ENCODE measurements at places on chromosomes 7 and 10.
A peak's percentile ranks its signal among the peaks of the same experiment; 100 is the strongest.

DNA sequence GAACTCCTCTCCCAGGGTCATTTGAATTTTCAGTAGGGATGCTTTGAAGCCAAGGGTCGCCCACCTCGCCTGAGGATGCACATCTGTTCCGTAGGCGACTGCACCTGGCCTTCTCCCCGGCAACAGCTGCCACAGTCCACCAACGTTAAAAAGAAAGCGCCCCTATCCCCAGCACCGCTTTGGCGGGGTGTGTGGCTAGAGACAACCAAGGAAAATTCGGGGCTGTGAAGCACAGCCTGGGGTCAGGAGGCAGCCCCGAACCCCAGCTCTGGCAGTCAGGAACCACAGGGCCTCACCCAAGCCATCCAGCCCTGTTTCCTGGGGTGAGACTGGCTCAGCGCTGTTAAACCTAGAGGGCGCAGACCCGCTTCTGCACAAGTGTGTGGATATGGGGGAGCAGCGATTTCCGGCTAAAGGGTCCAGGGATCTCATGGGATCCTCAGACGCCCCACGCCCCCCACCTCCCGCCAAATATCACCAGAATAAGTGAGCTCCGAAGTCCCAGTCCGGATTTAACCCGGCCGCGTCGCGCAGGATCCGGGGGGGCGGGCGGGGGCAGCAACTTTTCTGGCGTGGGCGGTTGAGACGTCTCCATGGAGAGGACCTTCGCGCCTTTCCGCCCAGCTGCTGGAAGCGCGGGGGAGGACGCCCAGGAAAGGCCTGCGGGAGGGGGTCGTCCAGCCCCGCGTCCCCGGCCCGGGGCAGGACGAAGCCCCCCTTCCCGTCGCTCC is 822 bp downstream of the ZC3HAV1L start:
- DNase-seq = peak; percentile 19

DNA sequence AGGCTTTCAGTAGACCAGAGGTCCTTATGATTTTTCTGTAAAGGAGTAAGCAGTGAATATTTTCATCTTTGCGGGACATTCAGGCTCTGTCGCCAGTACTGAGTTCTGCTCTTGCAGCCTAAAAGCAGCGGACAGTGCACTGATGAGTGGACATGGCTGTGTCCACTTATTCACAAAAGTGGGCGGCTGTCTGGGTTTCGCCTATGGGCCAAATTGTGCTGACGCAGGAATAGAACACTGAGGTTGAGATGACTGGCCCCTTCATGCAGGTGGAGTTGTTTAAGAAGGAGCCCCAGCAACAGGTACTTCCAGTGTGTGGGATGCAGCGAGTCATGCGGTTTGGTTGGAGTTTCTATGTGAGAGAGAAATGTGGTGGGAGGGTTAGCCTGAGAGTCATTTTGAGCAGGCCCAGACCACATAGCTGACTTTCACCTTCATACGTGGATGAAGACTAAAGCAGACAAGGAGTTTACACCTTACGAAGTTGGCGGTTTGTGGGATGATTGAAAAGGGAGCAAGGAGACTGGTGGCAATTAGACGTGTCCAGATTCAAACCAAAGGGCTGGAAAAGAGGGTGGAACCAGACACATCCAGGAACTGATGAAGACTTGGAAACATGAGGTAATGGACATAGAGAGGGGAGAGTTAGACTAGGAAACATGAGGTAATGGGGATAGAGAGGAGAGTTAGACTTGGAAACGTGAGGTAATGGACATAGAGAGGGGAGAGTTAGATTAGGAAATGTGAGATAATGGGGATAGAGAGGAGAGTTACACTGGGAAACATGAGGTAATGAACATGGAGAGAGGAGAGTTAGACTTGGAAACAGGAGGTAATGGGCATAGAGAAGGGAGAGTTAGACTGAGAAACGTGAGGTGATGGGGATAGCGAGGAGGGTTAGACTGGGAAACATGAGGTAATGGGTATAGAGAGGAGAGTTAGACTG is 38.2 kb downstream of the WDR37 start:
- peak; percentile 69 for DNase-seq

DNA sequence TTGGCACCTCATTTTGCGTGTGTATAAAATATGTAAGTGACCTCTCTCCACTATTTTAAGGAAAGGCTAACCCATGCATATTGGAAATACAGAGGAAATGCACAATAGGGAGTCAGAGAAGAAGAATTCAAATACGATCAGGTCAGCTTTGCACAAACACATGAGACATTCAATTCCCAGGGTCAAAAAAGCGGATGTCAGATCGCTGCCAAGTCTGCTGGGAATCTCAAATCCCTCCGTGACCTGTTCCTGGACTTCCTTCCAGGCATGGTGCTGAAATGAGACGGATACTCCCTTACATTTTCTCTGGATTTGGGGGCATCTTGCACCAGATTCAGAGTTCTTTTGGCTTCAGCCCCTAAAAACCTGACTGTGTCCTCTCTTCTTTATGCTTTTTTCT is 91.9 kb upstream of the PRKCQ start:
- no peak for DNase-seq

DNA sequence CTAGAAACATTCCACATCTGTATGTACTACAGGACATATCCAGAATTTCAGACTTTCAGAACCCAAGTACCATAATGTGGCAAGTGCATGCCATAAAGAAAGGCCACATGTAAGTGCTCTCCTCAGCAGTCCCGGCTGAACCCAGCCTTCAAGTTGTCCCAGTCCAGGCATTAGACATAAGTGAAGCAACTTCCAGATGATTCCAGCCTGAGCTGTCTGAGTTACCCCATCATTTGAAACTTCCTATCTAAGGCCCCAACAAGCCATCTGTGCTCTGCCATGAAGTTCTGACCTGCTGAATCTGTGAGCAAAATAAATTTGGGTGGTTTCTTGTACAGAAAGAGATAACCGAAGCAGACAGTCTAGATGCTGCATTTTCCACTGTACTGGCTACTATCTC is 218.8 kb downstream of the IPMK start:
- no peak for DNase-seq

- no peak for DNase-seq
Observed at GRCh38 chr7:22138106-22138505, 192.4 kb upstream of the CDCA7L start.

DNA sequence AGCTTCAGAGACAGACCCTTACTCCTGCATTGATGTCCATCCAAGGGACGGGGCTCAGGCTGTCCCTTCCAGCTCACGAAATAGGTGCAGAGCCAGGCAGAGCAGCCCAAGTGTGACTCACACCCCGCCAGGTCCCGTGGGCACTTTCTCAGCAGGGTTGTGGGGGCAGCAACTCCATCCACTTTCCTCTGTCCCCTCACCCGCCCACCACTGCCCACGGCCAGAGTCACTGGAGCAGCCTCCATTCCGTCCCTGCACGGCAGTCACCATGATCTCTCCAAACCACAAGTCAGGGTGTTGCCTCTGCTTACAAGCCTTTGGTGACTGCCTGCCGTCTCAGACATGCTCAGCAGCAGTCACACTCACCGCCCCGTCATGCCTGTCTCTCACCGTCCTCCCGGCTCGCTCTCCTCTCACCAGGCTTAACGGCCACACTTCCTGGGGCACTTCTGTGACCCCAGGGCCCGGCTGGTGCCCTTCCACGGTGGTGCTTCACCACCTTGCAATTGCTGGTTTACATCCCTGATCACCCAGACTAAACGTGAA is 39.3 kb downstream of the CALML3 start:
- peak; percentile 42 for DNase-seq

DNA sequence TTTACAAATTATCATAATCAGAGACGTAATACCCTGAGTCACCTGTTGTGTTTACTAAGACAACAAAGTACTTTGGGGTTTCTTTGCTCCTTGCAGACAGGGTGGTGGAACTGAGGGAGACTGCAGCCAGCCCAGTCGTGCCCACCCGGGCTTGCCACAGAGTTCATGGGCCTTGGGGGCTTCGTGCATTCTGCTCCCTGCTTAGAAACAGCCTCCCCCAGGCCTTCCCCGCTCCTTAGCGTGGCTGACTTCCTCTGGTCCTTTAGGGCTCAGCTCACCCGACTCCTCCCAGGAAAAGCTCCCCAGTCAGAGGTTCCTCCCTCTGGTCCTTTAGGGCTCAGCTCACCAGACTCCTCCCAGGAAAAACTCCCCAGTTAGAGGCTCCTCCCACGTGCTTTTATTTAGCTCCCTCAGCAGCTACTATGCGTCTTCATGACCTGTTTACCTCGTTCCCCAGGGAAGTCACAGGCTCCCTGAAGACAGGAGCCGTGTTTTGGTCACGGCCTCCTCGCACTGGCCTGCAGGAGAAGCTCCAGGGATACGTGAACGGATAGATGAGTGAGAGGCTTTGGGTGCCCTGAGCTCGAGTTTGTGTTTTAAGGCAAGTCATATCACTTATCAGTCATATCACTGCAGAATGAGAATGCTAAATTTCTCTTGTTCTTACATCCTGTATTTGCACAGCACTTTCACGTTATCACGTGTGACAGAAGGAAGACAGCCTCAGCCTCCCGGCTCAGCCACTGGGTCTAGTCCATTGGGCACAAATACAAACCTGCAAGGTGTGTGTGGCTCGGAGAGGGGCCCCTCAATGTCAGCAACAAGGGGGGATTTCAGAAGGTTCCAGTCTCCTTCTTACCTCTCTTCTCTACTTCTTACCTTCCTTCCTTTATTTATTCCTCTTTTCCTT is 52.7 kb upstream of the VIPR2 start:
- no peak for DNase-seq

DNA sequence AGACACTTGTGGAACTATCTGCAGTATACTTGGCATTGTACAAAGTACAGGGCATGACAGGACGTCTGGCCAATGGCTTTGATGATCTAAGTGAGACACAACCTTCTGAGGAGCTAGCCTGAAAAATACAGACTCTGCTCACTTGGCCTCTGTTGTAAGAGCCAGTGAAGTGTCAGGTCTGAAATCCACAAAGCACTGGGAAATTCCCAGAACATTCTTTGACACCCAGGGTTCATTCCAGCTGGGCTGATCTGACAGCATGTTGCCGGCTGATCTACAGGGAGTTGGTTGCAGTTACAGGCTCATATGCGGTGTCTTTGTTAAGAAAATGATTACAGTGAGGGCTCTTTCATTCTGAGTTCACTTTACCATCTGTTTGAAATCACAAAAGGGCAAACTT is 354.6 kb downstream of the PHF14 start:
- DNase-seq = no peak

- DNase-seq = no peak
Observed at GRCh38 chr10:1290071-1290471, 233.9 kb downstream of the WDR37 start.

GRCh38 chr7:149877890-149878522 is 4.2 kb downstream of the ATP6V0E2 start:
- no peak for DNase-seq

DNA sequence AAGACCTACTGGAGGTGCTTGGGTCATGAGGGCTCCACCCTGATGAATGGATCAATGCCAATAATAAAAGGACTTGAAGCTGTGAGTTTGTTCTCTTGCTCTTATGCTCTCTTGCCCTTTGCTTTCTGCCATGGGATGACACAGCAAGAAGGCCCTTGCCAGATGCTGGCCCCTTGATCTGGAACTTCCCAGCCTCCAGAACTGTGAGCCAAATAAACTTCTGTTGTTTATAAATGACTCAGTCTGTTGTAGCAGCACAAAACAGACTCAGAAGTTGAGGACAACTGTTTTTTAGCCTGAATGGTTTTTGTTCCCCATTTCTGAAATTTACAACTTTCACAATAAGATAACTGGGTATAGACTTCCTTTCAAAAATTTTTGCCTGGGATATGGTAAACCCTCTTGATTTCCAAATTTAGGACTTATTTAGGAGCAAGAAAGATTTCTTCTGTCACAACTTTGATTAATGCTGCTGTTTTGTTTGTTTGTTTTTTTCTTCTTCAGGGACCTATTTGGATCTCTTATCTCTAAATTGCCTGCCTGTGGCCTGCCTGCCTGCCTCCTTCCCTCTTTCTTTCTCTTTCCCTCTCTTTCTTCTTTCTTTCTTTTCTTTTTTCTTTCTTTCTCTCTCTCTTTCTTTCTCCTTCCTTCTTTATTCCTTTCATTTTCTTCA is 12.1 kb downstream of the ENTPD1 start:
- DNase-seq = no peak

- DNase-seq = no peak
Observed at GRCh38 chr10:89156161-89156835, 50.8 kb downstream of the CH25H start.

DNA sequence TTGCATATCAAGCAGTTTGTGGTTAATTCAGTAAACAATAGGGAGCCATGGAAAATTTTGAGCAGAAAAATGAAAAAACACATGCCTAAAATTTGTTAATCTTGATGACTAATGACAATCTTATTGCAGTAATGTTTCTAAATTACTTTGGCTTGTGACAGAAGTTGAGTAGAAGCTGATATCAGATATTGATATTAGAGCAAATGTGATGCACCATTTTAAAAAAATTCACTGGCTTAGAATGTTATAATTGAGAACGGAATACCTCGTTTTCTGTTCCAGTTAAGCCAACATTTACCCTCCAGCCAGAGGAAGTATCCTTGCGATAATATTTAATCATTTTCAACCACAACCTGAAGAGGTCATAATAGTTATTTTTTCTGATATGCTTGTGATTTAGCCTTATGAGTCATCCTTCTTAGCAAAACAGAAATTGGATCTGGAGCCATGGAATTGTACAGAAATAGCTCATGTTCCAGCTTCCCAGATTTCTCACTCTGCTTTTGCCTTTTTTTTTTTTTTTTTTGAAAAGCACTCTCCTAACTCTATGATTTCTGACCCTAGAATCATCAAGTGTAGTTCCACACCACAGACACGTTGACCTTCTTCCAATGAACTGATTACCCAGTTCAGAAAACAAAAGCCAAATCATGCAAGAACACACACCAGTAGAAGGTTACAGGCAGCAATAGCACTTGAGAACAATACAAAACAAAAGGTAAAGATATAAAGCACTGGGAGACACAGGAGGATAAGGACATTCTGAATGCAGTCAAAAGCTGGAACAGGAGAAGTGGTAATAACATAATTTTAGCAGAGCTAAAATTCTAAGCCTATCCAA is 96.8 kb upstream of the PHYHIPL start:
- DNase-seq = no peak

GRCh38 chr10:60009276-60009675 is 102.9 kb upstream of the CCDC6 start:
- no peak for DNase-seq

DNA sequence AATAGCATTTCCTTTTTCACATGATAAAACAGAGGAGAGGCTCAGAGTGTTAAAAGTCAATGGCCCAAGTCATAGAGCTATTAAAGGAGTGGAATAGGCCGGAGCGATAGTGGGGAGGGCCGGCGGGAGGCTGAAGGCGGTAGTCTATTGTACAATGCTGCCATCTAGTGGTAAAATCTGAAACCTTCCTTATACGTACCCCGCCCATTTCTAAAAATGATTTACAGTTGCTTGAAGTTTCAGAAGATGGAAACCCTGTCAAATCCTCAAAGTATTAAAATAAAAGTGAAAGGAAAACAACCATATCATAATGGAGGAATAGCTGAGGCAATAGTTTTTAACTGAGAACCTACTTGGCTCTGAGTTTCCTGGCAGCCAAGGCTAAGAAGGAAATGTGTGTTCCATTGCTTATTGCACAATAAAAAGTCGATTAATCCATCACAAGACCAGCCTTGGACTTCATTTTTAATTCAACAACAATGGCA is 209.1 kb downstream of the CCSER2 start:
- no peak for DNase-seq

GRCh38 chr7:128427289-128427891 is 17.6 kb upstream of the IMPDH1 start:
- no peak for DNase-seq
